Dermis blood vessel endothelial cell (primary cell): ENCODE measurements at places on chromosomes 2 and 18. TPM values are rescaled to one million over a fixed set of nuclear protein-coding genes. Genes with fewer than 3 reads are reported as not detected.

Gene ANKRD30BL
- not detected in 2 replicates for total RNA-seq

Gene PSMA8
- total RNA-seq = not detected in 2 replicates

Gene GDF7
- 5.4 and 28.1 TPM in 2 replicates for total RNA-seq

Gene CCDC141
- 1.2 and 1.5 TPM in 2 replicates for total RNA-seq
